ENCODE measurements at places on chromosomes 1 and 21. TPM values are rescaled to one million over a fixed set of nuclear protein-coding genes. Genes with fewer than 3 reads are reported as not detected.

GRCh38 chr1:235206533-235207208 lies 45.6 kb upstream of the RBM34 start:
- no peak overlapping the region for H3K4me3 ChIP-seq
- no peak overlapping the region for H3K27ac ChIP-seq
- no peaks in the 10 kb centered on the region for H3K4me1 ChIP-seq
- H3K36me3 ChIP-seq: peaks cover 10% of the 10 kb centered on the region

LRRIQ3 gene
- 1.4 TPM for total RNA-seq

DNA sequence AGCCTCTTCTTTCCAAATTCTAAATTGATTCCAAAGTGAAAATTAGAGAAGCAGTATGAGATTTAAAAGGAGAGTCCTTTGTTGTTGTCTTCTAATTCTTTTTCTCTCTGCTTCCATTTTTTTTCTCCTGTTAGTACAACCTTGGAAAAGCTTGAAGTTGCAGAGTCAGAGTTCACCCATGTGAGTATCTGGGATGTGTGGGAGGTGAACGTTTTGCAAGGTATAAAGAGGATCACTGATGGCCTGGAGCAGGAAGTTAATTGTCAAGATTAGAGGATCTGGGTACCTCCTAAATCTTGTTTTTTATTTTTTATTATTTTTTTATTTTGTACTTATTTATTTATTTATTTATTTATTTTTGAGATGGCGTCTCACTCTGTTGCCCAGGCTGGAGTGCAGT lies 7.7 kb upstream of the PSMD4 start:
- DNase-seq: no peak
- H3K4me3 ChIP-seq: no peak overlapping the region
- peaks cover 51% of the 10 kb centered on the region for H3K36me3 ChIP-seq

DNA sequence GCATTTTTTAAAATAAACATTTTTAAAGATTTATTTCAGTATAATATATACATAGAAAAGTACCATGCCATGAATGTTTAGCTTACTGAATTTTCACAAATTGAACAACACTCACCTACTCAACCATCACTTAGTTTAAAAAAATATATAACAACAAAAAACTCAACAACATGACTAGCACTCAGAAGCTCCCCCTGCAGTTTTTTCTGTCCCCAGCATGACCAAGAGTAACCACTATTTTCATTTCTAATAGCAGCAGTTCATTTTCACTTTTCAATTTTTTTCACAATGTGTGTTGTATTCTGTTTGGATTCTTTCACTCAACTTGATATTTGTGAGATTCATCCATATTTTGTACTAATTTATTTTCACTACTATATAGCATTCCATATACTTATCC lies 162.3 kb upstream of the POGK start:
- H3K4me3 ChIP-seq: no peak overlapping the region
- H3K27ac ChIP-seq: no peak overlapping the region
- DNase-seq: no peak
- no peaks in the 10 kb centered on the region for H3K27me3 ChIP-seq
- no peaks in the 10 kb centered on the region for H3K36me3 ChIP-seq
- no peaks in the 10 kb centered on the region for H3K4me1 ChIP-seq

- peaks cover 10% of the 10 kb centered on the region for H3K36me3 ChIP-seq
- H3K27ac ChIP-seq: no peak overlapping the region
- H3K27me3 ChIP-seq: no peaks in the 10 kb centered on the region
Observed at GRCh38 chr1:17632541-17633184, 93.2 kb downstream of the ARHGEF10L start.

DNA sequence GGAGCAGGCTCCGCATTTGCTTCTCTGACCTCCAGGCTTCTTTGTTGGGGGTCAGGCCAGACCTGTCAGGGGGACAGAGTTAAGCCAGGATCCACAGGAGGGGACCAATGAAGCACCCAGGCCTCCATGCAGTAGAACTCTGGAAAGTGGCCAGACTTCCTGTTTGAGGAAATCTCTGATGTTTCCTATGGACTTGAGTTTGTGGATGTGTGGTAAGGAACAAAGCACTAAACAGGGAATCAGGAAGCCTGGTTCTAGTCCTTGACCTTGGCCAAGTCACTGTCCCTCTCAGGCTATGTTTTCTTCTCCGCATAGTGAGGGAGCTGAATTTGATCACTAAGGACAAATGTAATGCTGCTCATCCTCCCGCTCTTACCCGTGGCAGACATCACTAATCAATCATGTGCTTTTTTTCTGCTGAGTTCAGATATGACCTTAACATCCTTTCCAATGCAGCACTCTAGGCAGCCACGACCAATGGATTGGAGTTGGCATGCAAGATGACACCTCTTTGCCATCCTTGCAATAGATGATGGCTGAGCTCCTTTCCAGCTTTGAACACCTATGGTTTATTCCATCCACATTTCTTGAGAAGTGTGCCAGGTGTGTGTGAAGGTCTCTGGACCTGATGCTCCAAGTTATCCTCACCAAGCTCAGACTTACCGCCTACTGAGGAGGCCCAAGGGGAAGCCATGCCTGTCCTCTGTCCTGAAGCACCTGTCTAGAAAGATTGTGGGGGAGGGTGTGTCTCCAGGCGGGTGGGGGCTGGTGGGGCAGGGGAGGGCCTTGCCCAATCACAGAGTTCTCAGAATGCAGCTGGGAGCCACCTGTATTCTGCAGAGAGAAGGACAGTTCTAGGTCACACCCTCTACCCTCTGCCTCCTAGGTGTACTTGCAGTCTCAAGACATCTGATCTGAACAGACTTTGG lies 9.9 kb downstream of the SH2D2A start:
- DNase-seq: no peak
- no peak overlapping the region for H3K27ac ChIP-seq
- no peak overlapping the region for H3K4me3 ChIP-seq
- H3K36me3 ChIP-seq: no peaks in the 10 kb centered on the region
- no peaks in the 10 kb centered on the region for H3K27me3 ChIP-seq

DNA sequence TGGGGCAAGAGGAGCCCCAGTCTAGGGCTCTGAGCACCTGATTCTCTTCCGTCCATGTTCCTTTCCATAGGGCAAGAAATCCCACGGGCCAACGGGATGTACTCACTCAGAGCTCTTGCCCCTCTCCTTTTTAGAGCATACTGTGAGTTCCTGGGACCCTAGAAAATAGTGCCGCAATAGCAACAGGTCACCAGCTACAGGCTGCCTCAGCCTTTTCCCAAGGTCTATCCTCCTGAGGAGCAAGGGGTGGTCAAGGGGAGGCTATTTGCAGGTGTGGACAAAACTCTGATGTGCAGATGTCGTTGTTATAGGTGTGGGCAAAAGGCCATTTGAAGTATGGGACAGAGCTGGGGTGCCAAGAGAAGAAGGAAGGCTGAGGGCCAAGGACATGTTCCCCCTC lies 1.6 kb upstream of the QSOX1 start:
- no peaks in the 10 kb centered on the region for H3K27me3 ChIP-seq
- no peak overlapping the region for H3K27ac ChIP-seq
- H3K36me3 ChIP-seq: no peaks in the 10 kb centered on the region
- no peak overlapping the region for H3K4me3 ChIP-seq
- peaks cover 2% of the 10 kb centered on the region for H3K4me1 ChIP-seq

Measured in lung (tissue), 17 donors.